ENCODE measurements at places on chromosomes 16 and 17.

DNA sequence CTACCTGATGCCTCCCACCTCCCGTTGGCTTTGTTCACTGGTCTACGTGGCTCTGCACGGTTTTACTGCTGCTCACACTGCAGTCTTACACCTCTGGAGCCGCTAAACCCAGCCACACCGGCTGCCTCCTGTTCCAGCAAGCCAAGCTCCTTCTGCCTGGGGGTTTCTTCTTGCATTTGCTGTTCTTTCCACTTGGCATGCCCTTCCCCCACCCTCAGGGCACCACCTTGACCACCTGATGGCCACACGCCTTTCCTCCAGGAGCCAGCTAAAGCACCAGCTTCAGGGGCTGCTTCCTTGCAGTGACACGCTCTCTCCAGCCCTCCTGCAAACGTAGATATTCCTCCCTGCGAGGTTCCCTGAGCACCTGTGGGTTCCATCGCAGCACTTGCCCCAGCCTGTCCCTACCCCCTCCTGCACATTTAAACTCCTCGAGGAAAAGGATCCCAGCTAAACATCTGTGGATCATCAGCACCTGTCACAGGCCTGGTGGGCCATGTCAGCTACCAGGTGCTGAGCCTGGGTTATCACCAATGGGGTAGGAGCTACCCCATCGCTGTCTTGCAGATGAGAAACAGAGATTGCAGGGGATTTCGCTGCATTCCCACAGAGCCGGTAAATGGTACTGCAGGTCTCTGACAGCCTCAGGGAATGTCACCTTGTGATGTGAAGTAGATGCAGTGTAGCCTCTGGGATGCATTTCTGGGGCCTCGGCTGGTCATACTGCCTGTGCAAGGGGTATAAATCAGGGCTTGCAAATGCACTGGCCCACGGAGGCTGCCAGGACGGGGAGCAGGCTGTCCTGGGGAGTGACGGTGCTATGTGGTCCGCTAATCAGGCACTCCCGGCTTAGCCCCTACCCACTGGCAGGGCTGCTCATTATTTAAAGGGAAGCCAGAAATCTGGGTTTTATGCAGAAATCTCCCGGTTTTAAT lies 285.2 kb downstream of the CPPED1 start:
- no peak for DNase-seq

GRCh38 chr17:39739885-39740356 lies 2.2 kb downstream of the GRB7 start:
- DNase-seq = no peak

GRCh38 chr17:42759982-42760651 lies 910 bp upstream of the RAMP2 start:
- DNase-seq = no peak

DNA sequence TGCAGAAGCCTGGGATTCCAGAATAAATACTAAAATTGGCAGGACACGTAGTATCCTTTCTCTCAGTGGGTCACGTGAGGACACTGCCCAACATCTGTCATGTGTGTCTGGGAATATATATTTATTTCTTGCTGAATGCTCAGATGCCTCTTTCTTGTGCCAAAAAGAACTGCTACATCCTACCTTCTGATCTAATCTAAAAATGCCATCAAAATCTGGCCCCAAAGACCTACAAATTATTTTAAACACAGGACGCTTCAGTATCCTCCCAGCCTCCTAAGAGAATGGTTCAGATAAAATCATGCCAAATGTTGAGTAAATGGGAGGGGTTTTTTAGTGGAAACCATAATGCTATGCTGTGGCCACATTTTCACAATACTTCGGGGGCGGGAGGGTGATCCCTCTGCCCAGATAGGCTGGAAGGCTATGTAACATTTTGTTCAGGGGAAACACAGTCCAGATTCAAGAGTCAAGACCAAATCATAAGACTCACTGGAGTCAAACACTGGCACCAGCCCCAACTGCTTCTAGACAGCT lies 22.9 kb upstream of the CORO6 start:
- peak; percentile 95 for DNase-seq

- DNase-seq = no peak
Observed at GRCh38 chr17:82497483-82498405, 21.8 kb upstream of the FOXK2 start.

- no peak for DNase-seq
Observed at GRCh38 chr16:84413244-84414004, 45.1 kb downstream of the ATP2C2 start.

GRCh38 chr17:80123791-80124190 lies 22.4 kb downstream of the GAA start:
- no peak for DNase-seq

Data from vagina (tissue), 2 donors.